ENCODE measurements at places on chromosomes 2 and 18.

- DNase-seq, result no peak
Measured at GRCh38 chr2:141029428-141030078, 1101.3 kb downstream of the LRP1B start.

- no peak for DNase-seq
Measured at GRCh38 chr2:184359379-184359778, 238.9 kb upstream of the ZNF804A start.

- DNase-seq, result no peak
Measured at GRCh38 chr18:46591783-46592391, 65.1 kb downstream of the LOXHD1 start.

DNA sequence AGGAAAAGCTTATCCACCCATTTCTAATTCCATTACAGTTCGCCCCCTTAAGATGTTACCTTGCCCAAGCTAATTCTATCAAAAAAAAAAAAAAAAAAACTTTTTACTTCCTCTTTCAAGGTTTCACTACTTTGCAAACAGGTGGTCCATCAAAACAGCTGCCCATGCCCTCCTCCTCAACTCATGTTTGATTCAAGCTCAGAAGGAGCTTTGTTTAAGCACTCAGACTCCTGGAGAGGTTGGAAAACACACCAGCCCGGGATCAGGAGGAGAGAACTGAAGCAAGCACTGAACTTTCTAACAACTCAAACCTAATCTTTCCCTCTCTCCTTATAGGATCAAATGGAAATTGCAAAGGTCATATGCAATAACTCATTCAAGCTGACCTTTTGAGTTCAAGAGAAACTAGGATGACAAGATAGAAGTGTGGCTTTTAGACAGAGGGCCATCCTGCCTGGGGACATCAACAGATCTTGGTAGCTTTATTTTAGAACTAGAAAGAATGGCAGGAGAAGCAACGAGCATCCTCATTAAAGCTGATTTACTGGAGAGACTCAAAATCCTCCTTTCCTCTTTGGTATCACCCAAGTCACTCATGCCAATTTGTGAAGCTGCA lies 28.3 kb upstream of the FZD7 start:
- no peak for DNase-seq

- no peak for DNase-seq
Measured at GRCh38 chr18:37299471-37300304, 265.9 kb downstream of the CELF4 start.

GRCh38 chr2:64832936-64833335 lies 156.3 kb upstream of the SLC1A4 start:
- DNase-seq, result no peak

GRCh38 chr2:224436634-224437033 lies 34.7 kb upstream of the FAM124B start:
- no peak for DNase-seq

DNA sequence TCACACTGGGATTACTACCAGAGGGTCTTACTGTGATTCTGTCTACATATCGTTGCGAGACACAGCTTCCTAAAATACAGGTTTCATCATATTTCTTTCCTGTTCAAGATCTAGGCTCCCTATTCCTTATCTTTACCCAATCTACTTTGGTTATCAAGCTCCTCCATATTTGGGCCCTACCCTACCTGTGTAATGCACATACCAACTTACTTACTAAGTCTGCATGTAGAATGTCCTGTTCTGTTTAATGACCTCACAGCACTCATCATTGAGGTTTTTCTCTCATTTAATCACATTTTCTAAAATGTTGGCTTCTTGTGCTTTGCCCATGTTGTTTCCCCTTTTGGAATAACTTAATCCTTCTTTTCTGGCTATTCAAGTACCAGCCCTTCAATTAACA lies 551.1 kb downstream of the ZEB2 start:
- no peak for DNase-seq

DNA sequence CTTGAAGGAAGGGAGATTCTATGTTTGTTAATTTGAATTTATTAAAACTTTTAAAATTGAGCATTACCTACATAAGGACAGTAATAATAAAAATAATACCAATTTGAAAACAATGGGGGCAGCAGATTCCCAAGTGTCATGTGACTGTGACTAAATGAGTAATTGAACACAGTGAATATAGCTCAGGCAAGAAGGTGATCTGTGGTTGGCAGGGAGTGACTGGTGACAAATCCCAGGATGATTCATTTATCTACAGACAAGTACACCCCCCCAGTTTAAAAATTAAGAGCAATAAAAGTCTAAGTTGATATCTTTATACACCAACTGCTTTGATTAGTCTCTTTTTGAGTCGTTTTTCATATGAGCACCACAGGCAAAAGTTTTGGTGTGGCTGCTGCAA lies 299.5 kb downstream of the ARHGAP15 start:
- peak; percentile 60 for DNase-seq

GRCh38 chr18:47248115-47248603 lies 3.3 kb downstream of the SKOR2 start:
- DNase-seq, result no peak

DNA sequence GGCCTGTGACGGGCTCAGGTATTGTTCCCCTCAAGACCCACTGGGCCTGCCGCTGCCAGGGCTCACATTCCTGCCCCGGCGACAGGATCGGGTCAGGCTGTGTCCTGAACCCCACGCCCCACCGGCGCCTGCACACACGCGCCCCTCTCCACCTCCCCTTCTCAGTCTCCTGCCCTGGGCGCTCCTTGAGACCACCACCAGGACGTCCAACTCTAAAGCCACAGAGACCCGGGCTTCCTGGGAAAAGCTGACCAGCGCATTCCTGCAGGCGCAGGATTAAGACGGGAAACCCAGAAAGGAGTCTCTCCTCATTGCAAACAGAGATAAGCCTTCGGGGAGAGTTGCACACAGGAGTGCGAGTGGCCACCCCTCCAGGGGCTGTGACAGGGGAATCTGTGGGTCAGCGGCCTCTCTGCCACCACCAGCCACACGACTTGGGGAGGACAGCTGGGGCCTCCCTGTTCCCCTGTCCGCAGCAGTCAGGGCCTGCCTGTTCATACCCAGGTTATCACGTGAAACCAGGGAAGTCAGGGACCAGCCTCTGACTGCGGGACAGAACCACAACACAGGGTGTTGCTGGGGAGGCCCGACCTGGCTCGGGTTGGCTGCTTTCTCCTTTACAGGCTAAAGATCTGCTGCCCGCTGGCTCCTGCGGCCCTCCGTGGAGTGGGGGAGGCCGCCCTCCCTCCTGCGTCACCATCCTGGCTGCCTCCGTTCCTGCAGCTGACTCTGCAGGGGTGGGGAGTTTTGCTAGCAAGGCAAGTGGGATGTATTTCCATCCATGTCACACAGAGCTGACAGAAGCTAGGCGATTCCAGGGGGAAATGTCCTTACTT lies 88.8 kb downstream of the ZCCHC2 start:
- no peak for DNase-seq

GRCh38 chr2:217929757-217930707 lies 72.8 kb downstream of the TNS1 start:
- no peak for DNase-seq

GRCh38 chr2:131588152-131588873 lies 60.6 kb downstream of the CCDC74A start:
- DNase-seq, result no peak

DNA sequence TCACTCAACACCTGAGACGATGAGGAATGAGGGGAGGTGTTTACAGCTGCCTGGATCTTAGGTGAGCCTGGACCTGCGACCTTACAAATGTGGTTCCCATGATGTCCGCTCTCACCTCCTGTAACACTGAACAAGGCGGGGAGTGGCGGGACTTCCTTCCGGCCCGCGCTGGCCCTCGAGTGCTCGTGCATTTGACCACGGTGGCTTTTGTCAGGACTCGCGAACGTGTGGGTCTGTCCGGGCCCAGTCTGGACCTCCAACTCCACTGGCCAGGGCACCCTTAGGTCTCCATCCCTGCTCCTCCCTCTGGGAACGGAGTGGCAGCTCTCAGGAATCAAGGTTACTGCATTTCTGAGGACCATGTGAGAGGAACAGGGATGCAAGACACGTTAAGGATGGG lies 263.0 kb upstream of the SALL3 start:
- no peak for DNase-seq

Measured in CD4-positive, alpha-beta T cell treated with Interleukin-15 for 4 hours (primary cell).